ENCODE measurements at places on chromosomes 2 and 18.

DNA sequence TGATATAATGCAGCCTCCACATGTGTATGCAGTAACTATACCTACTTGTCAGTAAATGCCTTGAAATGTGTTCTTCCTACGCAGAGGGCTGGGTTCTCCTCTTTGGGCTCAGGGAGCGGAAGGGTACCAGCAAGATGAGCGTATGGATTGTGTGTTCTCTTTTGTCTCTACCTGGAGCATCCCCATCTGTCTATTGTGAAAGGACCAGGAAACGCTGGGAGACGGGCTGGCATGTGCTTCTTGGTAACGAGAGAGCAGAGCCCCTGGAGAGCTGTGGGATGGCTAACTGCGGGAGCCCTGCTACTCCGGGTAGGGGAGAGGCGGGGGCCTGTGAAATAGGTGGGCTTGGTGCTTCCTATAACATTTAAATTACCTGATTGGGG is 80.9 kb downstream of the BCL2 start:
- DNase-seq = no peak

- DNase-seq = no peak
Observed at GRCh38 chr2:167826906-167827305, 420.5 kb downstream of the STK39 start.

- DNase-seq = no peak
Observed at GRCh38 chr18:24112874-24113615, 25.8 kb upstream of the CABYR start.

GRCh38 chr18:23951206-23951605 is 63.3 kb upstream of the TTC39C start:
- no peak for DNase-seq

DNA sequence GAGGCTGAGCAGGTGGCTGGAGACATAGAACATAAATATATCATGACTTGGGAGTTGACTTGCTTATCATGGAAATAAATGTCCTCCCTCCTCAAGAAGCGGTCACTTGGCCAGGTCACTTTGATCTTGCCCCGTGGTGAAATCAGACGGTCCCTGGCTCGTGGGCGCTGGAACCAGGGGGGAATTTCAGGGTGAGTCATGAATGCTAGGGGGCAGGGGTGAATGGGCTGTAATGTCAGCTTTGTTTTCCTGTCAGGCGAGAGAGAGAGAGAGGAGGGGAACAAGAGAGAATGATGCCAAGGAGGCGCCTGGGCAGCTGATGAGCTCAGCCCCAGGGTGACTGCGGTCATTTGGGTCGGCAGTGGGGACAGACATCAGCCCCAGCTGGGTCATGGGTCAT is 47.7 kb downstream of the RRM2 start:
- no peak for DNase-seq

- no peak for DNase-seq
Observed at GRCh38 chr2:3759331-3759730, 56.0 kb downstream of the DCDC2C start.

- no peak for DNase-seq
Observed at GRCh38 chr18:35905436-35905835, 67.0 kb upstream of the RMP24 start.

DNA sequence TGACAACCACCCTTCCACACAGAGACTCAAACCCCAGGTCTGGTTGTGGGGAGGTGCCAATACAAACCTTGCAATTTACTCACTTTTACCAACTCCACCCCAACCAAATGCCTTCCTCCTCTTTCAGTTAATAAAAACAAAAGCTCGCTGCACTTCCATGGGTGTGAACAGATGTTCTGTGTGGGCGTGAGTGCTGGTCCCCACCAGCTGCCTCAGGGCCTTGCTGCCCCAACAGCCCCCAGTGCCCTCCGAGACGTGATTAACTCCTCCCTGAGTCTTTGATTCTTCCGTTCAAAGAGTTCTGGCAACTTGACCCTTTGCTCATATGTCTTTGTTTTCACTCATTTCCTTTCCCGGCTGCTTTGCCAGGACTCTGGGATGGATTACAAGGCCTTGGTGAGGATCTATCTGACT is 258.9 kb upstream of the CXCR4 start:
- DNase-seq = no peak

DNA sequence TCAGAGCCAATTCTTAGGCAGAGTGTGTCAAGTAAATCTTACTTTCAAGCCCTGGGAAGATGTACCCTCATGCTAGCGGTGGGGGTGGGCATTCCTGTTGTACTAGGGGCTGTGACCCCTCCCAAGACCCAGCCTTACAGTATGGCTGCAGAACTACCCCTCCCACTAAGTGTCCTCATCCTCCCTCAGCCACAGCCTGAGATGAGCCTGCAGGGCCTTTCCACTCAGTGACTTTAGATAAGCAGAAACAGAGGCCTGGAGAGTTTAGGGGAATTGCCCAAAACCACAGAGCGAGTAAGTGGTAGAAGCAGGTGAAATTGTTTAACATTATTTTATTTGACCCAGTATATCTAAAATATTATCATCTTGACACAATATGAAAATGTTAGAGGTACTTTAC is 36.6 kb downstream of the TTC32 start:
- no peak for DNase-seq

DNA sequence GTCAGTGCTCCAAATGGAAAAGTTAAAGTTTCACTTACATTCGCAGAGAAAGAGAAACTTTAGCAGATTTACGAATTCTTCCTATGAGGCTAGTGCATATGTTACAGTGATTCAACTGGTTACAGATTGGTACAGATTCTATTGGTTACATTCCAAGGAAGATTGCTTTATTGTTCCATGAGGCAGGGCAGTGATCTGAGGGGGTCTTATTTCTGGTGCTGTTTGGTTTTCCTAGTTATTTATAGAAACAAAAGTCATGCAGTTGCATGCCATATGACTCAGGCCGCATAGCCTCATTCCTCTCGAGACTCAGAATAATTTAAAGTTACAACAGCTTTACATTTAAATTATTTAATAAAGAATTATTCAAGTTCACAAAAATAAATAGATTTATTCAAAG is 385.4 kb upstream of the SYT4 start:
- no peak for DNase-seq

- no peak for DNase-seq
Observed at GRCh38 chr2:12119841-12120240, 373.4 kb downstream of the LPIN1 start.

- DNase-seq = no peak
Observed at GRCh38 chr18:9803063-9803697, 82.6 kb upstream of the TXNDC2 start.

DNA sequence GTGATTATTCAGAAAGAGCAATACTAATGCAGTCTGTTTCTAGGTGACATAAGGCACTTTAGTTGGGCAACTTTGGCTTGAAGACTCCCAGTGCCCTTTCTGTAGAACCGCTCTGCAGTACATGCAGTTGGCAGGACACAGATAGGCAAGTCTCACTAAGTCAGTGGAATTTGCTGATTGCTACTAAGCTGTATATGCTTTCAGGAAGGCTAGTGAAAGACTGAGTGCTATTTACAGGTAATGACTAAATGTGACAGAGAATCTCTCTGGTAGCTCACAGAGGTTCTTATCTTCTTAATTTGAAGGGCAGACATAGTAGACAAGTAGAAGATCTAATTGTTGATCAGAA is 243.0 kb downstream of the WDPCP start:
- no peak for DNase-seq

- DNase-seq = no peak
Observed at GRCh38 chr2:27863146-27863545, 27.0 kb downstream of the RBKS start.

DNA sequence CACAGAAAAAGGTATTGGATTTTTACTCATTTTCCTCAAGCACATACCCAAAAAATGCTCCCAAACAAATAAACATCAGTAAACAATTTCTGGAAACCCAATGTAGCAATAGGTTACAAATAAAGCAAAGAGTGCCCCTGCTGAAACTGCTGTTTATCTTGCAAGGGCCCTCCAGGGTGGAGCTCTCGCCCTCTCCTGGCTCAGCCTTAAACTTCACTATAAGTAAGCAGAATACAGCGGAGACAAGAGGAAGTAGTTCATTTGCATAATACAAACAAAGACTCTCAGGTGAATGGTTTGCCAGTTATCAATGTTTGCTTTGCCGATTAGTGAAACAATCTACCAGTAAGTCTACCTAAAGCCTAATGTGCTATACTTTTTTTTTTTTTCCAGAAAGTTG is 437.6 kb downstream of the DLGAP1 start:
- DNase-seq = no peak

- DNase-seq = no peak
Observed at GRCh38 chr2:241187101-241187917, 1.2 kb upstream of the ANO7 start.

DNA sequence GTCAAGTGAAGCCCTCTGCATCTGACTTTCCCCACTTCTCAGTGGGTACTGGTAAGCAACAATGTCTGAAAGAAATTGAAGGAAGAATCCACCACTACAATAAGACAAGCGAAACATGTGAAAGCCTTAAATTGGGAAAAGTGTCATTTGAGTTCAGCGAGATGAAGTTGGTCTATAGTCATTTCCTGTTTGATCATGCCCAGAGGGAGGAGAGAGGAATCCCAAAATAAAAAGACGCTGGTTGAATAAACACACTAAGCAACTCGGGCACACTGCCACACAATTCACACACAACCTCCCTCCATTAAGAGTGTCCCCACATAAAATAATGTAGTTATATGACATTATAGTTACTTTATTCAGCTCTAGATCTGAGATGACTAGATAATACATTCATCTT is 166.1 kb downstream of the CBLN2 start:
- DNase-seq = no peak

- DNase-seq = no peak
Observed at GRCh38 chr2:219912491-219912921, 285.1 kb downstream of the SLC4A3 start.

DNA sequence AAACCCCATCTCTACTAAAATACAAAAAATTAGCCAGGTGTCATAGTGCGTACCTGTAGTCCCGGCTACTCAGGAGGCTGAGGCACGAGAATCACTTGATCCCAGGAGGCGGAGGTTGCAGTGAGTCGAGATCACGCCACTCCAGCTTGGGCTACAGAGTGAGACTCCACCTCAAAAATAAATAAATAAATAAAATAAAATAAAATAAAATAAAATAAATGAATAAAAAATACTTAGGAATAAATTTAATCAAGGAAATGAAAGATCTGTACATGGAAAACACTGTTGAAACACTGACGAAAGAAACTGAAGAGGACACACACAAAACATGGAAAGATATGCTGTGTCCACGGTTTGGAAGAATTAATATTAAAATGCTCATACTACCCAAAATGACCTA is 56.5 kb upstream of the ASPRV1 start:
- DNase-seq = no peak

- DNase-seq = no peak
Observed at GRCh38 chr2:64992990-64993389, 3.8 kb downstream of the SLC1A4 start.

DNA sequence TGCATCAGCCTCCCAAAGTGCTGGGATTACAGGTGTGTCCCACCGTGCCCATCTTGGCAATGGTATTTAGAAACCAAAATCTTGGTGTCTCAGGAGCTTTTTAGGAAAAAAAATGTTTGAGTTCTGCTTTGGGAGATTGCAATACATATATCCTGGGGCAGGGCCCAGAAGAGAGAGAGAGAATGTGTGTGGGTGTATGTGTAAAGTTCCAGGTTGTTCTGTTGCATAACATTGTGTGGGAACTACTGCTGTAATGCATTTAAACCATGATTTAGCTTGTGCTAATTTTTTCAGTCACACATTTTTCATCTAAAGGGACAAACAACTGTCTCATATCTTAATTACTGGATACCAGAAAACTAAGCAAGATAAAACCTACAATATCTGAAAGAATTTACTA is 70.8 kb upstream of the NABP1 start:
- no peak for DNase-seq

DNA sequence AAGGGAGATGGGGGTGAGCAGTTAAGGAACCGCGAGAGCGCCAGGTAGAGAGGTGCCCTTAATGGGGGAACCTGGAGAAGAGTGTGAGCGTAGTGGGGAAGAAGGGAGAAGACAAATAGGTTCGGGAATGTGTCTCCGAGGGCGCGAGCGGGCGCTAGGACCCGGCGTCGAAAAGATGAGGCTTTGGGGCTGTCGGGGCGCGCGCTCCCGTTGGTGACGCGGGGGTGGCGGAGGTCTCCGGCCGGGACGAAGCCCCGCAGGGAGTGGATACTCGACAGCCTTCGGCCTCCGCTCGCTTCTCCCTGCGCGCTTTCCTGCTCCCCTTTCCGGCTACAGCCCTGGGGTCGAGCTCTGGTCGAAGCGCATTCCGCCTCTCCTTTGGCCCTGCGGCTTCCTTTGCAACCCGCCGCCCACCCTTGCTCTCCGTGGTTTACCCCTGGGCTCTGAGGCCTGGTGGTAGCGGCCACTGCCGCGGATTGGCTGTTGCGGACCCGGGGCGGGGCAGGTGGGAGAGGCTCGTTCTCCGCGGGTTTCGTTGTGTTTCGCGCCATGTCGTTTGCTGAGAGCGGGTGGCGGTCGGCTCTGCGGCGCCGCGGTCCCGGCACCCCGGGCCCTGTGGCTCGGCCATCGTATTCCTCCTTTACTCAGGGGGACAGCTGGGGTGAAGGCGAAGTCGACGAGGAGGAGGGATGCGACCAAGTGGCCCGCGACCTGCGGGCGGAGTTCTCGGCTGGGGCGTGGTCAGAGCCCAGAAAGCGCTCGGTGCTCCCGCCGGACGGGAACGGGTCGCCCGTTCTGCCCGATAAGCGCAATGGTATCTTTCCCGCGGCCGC is at the start of gene ARL6IP6:
Gene ARL6IP6 (plus strand): TSS at position 545 of the 833 bp plus-strand sequence. CDS start 5 bp downstream, at position 550.
- DNase-seq = peak; percentile 87

- no peak for DNase-seq
Observed at GRCh38 chr2:202278944-202279343, 13.4 kb downstream of the NOP58 start.

DNA sequence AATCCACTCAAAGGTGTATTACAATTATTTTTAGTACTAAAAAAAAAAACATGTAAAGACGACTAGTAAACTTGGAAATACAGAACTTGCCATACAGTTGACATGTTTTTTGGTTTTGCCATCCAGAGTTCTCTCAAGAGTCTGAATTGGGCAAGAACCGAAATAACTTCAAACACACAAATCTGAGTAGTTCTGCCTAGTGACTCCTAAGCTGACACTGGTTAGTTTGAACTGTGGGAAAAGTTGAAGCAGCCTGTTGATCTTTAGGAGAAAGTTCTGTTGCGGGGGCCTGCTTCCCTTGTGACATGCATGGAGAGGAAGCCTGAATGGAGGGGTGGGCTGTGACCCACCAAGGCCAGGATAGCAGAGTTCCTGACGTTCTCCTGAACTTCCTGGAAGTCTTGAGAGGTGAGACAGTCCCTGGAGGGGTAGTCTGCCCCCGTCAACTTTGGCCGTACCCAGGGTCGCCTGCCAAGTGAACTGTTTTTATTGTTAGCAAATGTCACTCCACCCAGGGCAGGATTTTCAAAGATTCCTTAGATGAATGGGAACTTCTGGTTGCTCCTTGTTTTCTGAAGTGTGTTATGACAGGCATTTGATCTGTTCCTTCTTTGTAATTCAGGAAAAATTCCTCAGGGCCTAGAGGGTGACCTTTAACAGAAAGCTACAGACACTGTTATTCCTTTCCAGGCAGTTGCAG is 85.6 kb upstream of the SPTBN1 start:
- DNase-seq = no peak

GRCh38 chr2:42965196-42965595 is 172.8 kb upstream of the HAAO start:
- no peak for DNase-seq
